Metanephros (tissue), 2 donors: ENCODE measurements at places on chromosomes 5 and 9. TPM values are rescaled to one million over a fixed set of nuclear protein-coding genes. Genes with fewer than 3 reads are reported as not detected.

The CER1 gene
- 1.1 TPM for total RNA-seq

The PCDHGA6 gene
- total RNA-seq: 10.3 TPM

The ERBIN gene
- 126 TPM for total RNA-seq

The APBA1 gene
- total RNA-seq: 24.0 TPM

The AMBP gene
- 3.1 TPM for total RNA-seq

The HRH2 gene
- total RNA-seq: 3.2 TPM

The PCDHGA3 gene
- total RNA-seq: 4.8 TPM

The TJP2 gene
- total RNA-seq: 76.6 TPM

The SH3RF2 gene
- total RNA-seq: 4.7 TPM

The BARHL1 gene
- total RNA-seq: not detected
